GF-D8 (cell line): ENCODE measurements at places on chromosomes 2 and 18.

- DNase-seq, result no peak
Measured at GRCh38 chr18:26926066-26926675, 60.7 kb upstream of the AQP4 start.

DNA sequence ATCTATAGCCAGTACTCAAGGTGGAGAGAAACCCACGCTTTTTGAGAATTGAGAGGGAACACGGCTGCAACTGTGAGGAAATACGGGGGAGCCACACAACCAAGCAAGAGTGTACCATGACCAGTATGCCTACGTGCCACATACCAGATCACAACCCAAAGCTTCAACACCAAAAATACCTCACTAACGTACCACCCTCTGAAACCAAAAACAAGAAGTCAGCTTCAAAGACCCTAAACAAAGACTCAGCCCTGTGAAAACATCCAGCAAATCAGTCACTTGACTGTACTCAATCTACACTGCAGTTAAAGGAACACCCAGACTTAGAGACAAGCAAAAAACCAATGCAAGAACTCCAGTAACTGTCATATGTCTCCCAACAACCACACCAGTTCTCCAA lies 17.0 kb downstream of the RNU4ATAC start:
- no peak for DNase-seq

DNA sequence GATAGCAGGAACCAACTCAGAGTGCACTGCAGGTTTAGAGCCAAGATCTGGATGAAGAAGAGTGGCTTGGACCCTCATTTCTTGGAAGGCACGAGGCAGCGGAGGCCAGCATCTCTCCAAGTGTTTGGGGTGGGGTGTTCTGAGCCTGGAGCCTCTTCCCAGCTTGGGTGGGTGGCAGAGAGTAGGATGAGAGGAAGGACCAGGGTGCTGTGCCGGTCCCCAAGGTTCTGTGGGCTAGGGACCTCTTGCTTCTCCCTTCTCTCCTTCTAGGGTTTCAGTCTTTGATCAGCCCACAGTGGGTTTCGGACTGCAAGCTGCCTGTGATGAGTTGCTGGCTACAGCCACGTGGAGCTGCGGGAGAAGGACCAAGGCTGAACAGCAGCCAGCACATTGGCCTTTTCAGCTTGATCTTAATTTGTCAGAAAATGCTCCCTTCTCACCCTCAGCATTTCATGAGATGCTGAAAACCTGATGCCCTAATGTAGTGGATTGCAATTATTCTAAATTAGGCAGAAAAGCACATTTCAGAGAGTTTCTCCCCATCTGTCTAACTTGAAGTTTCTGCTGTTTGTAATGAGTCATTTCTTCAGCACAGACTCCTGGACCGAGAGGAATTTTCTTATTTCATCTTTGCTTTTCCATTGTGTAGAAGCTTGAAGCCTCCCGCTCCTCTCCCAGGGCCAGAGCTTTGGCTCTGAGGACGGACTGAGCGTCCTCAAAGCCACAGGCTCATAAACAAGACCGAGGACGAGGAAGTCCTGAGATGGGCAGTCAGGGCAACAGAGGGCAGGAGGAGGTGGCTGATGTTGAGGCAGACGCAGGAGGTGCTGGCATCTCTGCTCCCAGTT lies 99.1 kb upstream of the HDAC4 start:
- no peak for DNase-seq

DNA sequence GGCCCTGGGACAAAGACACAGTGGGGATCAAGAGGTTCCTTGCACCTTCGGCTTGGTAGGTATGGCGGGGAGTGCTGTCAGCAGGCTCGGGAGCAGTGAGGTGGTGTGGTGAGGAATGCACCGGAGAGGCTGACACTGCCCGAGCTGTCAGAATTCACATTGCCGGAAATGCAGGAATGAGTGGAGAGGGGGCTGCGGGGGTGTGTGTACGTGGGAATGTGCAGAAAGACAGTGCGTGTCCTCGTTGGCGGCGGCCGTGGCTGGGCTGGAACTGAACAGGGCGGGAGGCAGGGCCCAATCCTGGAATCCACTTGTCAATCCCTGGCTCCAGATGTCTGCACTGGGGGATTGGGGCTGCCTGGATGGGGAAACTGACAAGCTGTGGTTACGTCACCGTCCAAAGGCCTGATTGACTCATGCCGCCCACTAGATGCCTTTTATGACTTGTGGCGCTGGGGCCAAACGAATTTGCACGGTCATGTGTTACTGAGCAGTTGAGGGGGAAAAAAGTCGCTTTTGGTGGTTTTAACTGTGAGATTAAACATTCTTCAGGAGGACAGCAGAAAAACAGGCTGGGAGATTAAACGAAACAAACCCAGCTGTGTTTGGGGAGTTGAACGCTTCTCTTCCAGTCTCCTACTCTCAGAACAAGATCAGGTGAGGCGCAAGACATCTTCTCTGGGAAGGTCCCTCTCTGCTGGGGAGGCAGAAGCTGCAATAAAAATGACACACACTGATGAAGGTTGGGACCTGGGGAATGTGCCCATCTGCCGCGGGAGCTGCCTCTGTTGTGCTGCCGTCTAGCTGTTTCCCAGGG lies 189.4 kb upstream of the GLI2 start:
- DNase-seq, result no peak

GRCh38 chr18:58850786-58851469 lies 13.7 kb upstream of the ZNF532 start:
- DNase-seq, result no peak

DNA sequence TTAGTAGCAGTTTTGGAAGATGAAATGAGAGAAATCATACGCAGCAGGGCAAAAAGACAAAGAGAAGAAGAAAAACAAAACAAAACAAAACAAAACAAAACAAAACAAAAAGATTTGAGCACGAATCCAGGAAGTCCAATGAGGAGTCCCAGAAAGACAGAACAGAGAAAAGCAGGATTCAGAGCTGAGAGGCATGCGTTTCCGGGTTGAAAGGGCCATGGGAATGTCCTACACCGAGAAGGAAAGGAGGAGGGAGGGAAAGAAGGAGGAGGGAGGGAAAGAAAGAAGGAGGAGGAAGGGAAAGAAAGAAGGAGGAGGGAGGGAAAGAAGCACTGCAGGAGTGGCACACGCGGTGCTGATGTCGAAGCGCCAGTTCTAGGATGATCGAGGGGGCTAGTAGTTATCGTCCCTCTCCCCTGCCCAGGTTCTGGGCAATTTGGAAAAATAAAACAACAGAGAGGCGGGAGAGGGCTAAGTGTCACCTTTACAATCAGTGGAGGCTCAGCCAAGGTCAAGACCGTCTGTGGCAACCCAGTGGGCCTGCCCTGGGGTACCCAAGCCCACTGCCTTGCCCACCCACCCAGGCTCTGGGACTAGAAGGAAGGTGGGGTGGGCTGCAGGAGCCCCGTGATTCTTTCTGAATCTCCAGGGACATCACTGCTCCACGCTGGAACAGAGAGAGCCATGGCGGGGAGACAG lies 68.4 kb downstream of the TWIST2 start:
- no peak for DNase-seq

DNA sequence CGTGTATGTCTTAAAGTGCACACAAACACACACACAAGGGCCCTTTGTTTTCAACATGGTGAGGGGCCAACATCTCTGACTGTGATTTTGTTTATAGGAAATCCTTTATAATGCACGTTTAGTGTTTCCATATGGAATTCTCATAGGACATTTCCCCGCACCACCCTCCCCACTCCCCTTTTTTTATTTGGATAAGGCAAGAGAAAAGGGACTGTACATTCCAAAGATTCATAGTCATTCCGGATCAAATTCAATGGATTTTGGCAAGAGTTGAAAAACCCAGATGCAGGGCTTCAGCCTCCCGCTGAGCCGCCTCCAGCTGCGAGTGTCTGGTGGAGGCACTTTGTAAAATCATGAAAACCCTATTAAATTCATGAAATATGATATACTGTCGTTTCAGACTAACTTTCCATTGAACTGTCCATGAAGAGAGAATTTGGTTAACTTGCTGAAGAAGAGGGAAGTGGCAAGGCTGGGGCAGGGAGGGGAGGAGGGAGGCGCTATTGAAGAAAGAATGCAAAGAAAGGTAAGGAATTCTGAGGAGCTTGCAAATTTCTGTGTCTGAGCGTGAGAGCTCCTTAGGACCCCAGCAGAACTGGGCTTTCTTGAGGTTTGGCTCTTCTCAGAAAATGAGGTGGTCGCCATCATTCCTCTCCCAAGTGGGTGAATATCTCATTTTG lies 25.8 kb upstream of the SLC14A2 start:
- DNase-seq, result no peak

DNA sequence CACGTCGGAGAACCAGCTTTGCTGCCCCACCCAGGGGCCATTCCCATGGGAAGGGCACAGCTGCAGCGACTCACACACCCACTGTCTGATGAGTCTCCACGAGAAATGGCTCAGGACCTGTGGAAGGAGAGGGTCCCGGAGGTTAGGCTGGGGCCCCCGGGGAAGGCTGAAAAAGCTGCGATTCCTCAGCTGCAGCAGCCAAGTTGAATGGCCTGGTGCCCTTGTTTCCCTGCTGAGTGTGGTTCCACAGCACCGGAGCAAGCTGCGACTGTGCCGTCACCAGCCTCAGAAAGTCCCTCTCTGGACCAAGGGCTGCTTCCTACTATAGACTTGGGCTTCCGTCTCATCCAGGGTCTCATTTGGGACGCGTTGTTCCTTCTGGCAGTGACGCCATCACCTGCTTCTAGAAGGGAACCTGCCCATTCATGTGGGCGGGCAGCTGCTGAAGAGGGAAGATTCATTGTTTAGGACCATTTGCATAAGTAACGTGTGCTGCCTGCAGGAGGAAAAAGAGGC lies 180.2 kb downstream of the INHBB start:
- DNase-seq, result no peak

DNA sequence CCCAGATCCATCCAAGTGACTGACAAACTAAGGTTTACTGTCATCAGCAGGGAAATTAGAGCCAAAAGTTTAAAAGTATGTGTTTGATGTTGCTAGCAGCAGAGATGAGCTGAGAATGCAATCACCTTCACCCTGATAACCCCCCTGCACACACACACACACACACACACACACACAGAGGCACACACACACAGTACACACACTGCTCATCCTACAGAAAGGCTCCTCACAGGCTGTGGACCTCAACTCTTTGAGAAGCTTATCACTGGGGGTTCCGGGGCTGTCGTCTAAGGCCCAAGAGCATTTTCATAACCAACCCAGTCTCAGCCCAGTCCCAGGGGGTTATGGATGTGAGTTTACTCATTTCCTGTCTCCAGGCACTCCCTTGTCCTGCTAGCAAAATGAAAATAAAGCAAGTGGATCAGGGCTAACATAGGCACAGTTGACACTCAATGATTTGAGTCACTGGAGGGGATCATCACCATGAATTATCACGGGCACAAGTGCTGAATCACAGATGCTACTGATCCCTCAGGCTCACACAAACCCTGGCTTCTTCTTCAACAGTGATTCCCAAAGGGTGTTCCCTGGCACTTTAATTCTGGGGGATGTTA lies 76.6 kb downstream of the ALK start:
- no peak for DNase-seq

- DNase-seq, result no peak
Measured at GRCh38 chr2:183021613-183022012, 16.6 kb downstream of the NCKAP1 start.

DNA sequence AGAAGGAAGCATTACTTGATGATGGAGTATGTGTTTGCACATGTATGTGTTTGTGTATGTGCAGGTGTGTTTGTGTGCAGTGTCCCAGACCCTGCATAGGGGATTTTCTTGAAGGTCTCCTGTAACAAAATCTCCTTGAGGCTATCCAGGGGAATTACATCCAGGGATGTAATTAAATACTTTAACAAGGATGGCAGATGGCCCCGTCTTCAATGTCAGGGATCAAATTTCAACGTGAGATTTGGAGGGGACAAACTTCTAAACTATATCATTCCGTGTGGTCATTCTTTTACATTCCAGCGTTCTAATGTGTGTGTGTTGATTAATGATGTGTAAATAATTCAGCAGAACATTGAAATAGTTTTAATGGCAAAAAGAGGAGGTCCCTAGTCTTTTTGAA lies 3.3 kb downstream of the UGT1A9 start:
- no peak for DNase-seq

DNA sequence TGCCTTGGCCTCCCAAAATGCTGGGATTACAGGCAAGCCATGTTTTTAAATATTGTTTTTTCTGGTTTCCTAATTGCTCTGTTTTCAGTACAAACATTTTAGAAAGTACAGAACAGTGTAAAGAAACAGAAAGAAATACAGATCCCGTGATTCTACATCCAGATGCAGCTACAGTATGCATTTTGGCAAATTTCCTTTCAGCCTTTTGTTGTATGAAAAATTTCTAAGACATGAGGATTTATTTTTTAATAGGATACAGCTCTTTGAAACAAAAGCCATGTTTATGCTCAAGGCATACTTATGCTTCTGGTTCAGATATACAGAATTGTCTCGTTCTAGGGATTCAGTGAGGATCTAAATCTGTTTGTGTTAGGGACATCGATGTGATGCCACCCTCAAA lies 109.5 kb downstream of the MAP2 start:
- DNase-seq, result no peak

DNA sequence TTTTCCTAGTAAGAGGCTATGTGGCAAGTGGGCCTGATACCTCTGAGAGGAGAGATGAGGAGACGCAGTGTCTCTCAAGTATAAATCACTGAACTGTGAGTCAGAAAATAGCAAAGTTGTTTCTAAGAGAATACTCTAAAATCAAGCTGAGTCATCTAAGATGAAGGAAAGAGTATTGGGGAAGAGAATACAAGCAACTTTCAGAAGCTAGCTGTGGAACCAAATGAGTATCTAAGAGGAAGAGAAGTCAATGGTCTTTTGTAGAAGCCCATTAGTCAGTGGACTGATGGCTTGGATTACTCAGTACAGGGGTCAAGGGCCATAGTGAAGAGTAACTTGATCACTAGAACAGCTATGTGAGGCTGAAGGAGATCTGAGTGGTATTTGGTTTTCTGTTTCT lies 2.7 kb upstream of the DCC start:
- no peak for DNase-seq

DNA sequence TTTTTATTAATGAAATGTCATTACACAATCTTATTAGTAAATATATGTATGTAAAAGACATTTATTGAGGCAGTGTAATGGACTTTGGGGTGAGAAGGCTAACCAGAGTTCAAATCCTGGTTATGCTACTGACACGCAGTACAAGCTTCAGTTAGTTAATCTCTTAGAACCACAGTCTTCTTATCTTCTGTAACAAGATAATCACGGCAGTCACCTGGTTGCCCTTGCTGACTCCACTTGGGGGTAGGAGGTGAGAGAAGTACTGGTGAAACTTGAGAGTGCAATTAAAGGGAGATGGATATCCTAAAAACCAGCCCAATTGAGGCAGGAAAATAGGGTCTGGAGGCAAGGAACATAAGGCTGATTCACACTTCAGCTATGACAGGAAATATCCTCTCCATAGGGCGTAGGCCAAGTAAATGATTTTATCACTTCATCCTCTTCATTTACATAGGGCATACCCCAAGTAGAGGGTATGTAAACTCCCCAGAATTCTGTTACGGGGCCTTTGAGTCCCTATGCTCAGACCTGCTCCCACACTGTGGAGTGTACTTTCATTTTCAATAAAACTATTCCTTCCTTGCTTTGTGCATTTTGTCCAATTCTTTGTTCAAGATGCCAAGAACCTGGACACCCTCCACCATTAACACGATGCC lies 21.3 kb downstream of the SKA1 start:
- DNase-seq, result no peak

GRCh38 chr2:176589825-176590440 lies 320.7 kb downstream of the MTX2 start:
- DNase-seq, result no peak

GRCh38 chr2:35788543-35788942 lies 567.0 kb upstream of the CRIM1 start:
- no peak for DNase-seq
